ENCODE measurements at places on chromosomes 2 and 18. TPM values are rescaled to one million over a fixed set of nuclear protein-coding genes. Genes with fewer than 3 reads are reported as not detected.

UGT1A3 gene
- total RNA-seq = not detected

GRCh38 chr2:10513201-10513600 lies 65.1 kb upstream of the ODC1 start:
- no peak for DNase-seq

DNA sequence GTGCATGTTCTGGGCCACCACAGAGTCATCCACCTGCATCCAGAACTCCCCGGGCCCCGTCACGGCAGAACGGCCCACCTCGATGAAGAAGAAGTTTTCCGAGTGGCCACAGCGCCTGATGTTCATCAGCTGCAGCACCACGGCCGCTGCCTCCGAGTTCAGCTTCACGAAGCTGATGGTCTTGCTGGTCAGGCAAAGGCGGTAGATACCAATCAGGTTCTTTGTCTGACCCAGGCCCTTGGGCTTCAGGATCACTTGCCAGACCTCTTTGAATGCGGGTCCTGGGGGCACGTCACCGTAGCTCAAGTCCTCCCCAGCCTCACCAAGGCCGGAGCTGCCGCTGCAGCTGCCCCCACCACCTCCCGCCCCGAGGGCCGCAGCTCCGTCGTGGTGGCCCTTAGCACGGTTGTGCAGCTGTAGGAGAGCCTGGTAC lies 1.6 kb downstream of the IRS1 start:
- DNase-seq = peak; percentile 18

- no peak for DNase-seq
Observed at GRCh38 chr2:176114930-176115625, 1.5 kb upstream of the HOXD10 start.

- DNase-seq = no peak
Observed at GRCh38 chr2:152395572-152395971, 60.6 kb downstream of the FMNL2 start.

DNA sequence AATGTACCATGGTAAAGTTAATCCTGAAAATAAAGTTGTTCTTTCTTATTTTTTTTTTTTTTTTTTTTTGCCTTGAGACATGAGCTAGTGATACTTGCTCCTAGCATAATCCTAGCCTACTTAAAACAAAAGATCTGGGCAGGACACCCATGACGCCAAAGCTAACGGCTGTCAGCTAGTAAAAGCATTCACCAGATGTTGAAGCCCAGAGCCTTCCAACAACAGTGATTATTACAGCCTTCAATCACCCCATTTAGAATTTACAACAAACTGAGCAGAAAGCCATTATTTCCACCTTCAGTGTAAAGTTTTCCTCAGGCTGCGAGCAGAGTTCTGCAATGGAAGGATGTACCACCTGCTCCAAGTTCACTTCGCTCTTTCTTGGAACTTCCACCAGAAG lies 259.5 kb downstream of the SP3 start:
- DNase-seq = no peak

DNA sequence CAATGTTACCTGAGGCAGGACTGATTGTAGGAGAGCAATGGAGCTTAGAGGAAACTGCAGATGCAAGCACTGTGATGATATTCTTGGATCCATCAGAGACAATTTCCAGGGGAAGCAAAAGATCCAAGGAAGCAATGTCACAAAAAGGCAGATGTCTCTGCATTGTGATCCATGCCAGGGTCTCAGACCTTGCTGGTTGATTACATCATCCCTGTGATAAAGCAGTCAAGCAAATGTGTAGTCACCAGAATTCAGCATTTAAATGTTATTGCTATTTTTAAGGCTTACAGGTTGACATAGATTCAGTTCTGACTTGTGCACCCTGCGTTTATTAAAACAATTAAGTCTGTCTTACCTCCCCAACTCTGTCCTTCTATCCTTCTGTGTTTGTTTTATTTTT lies 56.8 kb upstream of the CCDC85A start:
- DNase-seq = no peak

DNA sequence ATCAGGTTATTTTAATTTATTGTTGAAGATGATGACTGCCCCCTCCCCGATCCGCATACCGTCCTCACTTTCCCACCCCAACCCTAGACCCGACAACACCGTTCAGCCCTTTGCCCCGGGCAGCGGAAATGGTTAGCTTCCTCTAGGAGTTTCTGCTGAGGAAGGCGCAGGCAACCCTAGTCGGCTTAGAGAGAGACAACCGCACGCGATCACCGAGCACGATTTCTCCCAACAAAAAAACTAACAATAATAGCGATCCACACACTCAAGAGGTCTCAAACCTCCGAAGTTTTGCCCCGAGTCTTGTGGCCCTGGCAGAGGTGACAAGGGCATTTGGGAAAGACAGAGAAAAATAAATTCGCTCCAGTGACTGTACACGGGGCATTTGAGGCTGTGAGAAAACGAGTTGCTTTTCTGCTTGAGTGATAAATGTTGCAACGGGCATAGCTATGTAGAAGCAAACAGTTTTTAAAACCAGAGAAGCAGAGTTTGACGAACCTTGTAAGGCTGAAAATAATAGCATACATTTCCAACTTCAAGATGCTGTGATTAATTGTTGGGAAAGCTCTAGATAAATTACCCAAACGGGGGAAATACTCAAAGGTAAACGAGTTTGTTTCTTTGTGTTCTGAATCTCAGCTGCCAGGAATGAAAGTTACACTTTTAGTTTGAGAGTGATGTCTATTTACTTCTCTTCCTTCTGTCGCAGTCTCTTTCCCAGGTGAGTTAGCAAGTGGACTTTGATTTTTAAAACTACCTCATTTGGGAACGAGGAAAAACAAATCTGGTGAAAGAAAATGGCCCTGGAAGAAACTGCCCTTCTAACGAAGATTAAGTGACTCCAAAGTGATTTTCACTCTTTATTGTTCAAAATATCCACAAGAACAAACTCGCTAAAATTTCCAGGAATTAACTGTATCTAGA lies 11.0 kb upstream of the SIX3 start:
- DNase-seq = no peak

- DNase-seq = no peak
Observed at GRCh38 chr2:75421986-75422385, 138.8 kb downstream of the EVA1A start.

LYPD6B gene
- total RNA-seq = not detected

- DNase-seq = no peak
Observed at GRCh38 chr2:30287857-30288513, 56.7 kb downstream of the LBH start.

GRCh38 chr2:242001853-242002252 lies 132.3 kb downstream of the RTP5 start:
- no peak for DNase-seq

RTP5 gene
- not detected for total RNA-seq

AKAIN1 gene
- not detected for total RNA-seq

DNA sequence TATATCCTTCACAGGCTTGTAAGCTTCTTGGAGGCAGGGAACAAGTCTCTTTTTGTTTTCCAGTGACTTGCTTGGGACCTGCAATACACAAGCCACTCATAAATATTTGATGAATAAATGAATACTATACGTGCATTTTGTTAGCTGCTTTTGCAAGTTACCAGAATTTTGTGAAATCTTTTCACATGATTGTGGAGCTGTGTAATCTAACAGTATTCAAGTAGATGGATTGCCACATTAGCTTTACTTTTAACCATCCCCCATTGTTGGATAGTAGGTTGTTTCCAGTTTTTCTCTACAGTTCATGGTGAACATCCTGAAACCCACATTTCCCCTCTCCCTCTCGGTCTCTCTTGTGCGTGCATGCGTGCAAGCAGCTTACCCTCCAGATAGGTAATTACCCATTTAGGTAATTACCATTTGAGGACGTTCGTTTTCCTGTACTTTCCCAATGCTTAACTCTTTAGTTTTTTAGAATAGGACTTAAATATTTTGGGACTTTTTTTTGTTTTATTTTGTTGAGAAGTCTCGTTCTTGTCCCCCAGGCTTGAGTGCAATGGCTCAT lies 12.5 kb downstream of the ZNF407 start:
- DNase-seq = no peak

- DNase-seq = no peak
Observed at GRCh38 chr2:200170221-200170620, 136.3 kb upstream of the SPATS2L start.

GRCh38 chr2:164000176-164000575 lies 264.4 kb upstream of the FIGN start:
- DNase-seq = no peak

DNA sequence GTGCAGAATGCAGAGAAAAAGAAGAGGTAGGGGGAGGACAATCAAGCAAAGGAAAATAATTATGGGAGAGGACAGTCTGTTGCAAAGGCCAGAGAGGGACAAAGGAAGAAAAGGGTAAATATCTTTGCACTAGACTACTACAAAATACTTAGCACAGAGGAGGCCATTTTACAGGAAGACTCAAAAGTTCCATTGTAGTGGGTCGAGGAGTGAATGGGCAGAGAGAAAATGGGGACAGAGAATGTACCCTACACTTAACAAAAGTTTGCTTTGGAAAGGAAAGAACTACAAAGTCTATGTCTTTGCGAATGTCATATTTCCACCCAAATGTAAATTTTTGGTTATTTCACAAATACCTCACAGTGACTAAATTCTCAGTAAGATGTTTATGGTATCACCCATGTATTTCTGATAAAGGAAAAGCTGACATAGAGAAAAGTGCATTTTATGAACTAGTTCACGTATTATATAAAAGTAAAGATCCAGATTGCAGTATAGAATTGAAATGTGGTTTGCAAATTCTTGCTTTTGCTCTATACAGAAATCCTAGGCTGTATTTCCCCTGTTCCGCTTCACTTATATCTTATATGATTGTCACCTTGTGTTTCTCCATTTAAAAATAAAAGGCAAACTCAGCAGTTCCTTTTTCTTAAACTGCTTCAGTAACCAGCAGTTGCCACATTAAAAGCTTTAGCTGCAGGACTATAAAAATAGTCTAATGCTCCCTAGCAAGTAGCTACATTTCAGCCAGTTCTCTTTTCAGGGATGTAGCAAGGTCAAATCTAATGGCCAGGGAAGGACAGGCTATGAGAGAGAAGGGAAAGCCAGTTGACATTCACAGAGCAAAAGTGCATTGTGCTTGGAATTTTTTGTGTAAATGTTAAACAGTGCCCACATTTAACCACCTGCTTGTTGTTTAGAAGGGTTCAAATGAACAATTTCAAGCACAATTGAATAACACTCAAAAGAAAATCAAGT lies 79.7 kb upstream of the CYTIP start:
- DNase-seq = no peak
